Bronchial epithelial cell (primary cell): ENCODE measurements at places on chromosomes 5 and 9. TPM values are rescaled to one million over a fixed set of nuclear protein-coding genes. Genes with fewer than 3 reads are reported as not detected.

DNA sequence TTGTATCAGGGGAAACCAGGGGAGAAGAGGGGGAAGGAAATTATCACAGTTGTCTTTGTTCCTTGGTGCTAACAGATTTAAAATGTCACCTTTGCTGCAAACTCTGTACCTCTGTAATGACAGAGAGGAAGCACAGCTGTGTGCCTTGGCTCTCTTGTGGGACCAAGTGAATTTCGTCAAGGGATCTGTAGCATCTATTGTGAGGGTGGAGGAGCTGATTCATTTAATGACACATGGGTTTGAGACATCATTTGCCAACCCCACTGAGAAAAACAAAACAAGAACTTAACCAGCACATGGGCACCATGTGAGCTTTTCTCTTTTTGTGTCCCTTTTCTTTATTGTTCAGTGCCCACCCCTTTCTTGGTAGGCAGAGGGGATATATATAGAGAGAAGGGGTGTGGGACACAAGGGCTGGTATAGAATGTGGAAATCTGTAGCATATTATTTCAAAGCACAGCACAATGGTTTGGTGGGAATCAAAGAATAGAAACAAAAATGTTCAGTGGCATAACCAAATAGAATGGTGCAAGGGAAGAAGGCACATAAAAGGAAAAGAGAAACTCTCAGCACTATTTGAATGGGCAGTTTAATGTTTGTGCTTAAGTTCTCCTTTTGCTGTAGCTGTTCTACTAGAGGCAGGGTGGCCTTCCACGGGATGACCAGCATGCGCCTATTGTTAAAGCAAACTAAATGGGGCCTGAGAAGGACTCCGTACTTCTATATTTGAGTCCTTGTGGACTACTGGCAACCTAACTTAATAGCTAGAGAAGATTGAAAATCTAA lies 63.3 kb downstream of the LIX1 start:
- peak; percentile 66 for DNase-seq

DNA sequence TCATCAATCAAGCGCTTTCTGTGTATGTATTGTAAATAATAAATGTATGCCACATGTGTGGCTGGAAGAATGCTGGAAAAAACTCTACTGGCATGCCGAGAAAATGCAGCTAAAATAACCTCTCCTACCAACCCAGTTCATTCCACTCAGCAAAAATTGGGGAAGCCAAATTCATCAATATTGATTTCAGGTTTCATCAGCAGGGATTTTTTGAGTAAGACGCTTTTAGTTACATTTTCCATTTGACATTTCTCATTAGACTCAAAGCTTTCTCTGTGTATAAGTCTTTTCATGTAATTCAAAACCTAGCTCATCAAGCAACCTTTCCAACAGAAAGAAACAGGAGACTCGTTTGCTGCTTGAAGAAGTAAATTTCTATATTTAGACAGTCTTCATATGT lies 338.1 kb downstream of the DMRT2 start:
- DNase-seq, result no peak

Gene TUSC1
- 10.9 and 20.5 TPM in 2 replicates for total RNA-seq

DNA sequence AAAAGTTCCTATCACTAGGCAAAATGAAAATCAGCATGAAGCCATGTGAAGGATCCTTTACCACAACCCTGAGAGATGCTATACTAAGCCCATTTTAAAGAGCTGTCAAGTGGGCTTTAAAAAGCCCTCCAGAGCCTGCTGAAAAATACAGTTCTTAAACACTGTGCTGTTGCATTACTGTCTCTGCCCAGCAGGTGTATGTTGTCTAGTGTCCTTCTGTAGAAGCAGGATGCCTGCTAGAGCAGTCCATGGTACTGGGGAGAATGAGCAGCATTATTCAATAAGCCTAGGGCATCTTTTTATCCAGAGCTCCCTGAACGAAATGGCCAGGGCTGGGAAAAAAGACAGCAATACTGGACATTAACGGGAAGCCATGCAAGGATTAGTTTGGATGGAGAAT lies 126.2 kb upstream of the PLCXD3 start:
- peak; percentile 11 for DNase-seq

DNA sequence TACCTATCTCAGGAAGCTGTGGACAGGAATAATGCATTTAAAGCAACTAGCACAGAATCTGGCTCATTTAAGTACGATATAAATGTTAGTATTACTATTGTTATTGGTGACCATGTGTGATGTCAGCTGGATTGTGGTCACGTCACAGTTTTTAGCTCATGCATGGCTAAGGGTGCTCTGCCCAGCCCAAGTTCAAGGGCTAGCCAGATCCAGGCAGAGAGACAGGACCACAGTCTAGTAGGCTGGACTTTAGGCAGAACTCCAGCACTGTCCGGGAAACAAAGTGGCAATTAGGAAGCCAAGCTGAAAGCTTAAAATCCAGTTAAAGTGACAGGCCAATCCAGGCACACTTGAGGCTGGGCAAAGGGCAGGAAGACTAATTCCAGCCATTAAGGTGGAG lies 273.6 kb downstream of the ADAMTSL1 start:
- DNase-seq, result no peak

DNA sequence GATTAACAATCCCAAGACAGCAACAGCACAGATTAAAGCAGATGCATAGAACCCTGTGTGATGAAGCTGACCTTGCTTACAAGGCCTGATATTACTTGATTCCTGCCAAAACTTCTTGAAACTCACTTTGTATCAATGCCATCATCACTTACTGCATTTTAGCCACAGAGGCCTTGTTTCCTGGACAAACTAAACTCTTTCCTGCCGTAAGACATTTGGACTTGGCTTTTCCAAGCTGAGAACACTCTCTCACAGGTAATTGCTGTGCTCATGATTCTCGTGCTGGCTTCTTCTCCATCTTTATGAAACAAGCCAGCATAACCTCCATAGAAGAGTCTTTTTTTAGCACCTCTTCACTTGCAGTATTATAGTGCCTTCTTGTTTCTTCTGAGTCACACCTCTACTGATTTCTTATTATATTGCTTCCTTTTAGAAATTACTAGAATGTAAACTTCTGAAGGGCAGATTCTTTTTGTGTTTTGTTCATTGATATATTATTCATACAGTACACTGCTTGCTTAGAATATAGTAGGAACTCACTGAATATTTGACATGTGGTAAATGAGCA lies 456.5 kb upstream of the ZNF608 start:
- DNase-seq, result no peak

DNA sequence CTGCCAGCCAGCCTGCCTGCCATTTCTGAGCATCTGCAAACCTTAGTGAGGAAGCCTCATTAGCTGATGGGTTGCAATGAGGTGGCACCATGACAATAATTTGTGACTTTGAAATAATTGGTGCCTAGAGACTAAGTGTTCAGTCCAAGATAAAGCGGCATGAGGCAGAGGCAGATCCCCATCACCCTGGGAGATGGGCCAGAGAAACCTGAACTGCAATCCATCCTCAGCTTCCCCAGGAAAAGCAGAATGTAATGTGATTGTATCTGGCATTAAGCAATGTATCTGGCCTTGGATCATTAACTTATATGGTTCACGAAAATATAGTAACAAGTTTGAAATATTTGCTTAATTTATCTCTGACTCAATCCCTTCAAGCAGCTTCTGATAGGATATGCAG lies 101.0 kb downstream of the SPOCK1 start:
- DNase-seq, result no peak
